Stimulated activated CD4-positive, alpha-beta T cell treated with anti-CD3 and anti-CD28 coated beads, Interleukin-1b, Interleukin-23, amount 100 ng/mL, for 4 hours (primary cell): ENCODE measurements at places on chromosomes 5 and 9.

DNA sequence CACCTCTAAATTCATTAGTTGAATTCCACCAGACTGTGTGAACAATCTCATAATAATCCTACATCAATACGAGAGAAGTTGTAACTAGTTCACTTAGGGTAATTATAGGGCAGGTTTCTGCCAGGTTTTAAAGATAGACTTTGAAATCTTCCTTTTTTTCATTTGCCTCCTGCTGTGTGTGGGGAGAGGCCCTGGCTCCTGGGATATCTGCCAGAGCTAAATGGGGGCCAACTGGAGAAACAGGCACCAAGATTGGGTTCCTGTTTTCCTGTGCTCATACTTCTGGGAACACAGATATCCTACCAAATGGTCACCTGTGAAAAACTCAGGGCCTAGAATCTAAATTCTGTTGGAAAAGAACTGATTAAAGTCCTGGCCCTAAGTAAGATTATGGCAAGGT lies 42.3 kb downstream of the SH3RF2 start:
- DNase-seq = no peak

GRCh38 chr5:90071656-90072055 lies 337.9 kb downstream of the CETN3 start:
- no peak for DNase-seq

DNA sequence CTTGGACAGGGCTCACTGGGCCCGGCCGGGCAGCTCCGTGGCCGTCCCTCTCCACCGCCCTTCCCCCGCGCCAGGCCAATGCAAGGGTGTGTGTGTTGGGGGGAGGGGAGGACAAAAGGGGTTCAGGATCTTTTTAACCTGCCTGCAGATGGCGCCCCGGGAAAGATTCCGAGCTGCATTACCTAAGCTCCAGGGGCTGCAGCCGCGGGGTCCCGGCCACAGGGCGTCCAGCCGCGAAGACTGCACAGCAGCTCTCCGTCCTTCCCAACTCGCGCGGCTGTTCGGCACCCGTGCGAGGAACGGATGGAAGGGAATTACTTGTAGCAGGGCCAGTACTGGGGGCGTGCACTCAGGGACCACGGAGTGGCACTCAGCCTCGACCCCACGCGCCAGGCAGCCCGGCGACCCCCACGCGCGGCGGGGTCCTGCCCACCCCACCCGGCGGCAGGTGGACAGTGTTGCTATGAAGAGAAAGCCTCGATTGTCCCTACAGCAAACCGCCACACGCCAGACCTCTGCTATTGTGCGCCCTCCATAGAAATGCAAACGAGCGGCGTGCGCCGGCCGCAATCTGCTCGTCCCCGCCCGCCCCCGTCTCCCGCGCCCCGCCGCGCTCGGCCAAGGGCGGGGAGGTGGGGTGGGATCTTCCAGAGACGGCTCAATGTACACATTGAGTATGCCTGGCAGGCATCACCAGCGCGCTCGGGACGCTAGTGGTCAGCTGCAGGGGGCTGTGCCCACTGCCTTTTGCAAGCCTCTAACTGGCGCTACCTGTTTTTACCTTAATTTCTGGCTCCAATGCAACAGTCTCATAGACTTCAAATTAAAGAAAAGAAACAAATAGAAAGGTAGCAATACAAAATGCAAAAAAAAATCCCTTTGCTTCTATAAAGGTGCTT lies 796 bp upstream of the GADD45G start:
- no peak for DNase-seq

DNA sequence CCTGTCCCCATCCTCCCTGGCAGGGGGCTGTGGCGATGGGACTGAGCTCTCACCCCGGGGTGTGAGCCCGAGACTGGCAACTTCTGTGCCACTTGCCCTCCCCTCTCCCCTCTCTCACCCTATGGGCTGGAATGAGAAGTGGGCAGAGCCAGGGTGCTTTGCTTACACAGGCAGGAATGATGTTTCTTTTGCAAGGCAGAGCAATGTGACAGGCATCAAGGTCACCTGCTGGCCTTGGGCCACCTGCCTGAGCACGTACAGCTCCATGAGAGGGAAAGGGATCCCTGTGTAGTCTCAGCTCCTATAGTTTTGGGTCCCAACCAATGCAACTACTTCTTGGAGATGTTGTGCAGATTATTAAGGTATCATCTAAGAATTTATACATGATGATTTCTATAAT lies 252.8 kb upstream of the DAP start:
- no peak for DNase-seq

GRCh38 chr9:82613498-82613897 lies 449.4 kb downstream of the RASEF start:
- no peak for DNase-seq

DNA sequence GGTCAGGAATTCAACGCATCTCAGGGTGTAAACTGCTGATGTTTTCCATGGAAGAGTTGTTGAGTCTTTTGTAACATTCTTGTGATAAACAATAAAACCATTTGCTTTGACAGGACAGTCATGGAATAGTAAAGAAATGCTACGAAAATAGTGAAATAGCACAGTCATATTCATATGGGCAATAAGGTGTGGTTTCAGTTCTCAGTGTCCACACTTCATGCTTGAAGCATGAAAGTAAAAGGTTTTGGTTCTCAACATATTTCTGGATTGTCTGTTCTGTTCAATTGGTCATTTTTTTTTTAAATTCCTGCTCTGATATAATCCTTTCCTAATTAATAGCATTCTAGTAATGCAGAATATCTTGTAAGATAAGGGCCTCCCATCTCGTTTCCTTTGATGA lies 467.6 kb upstream of the ZNF608 start:
- DNase-seq = no peak

DNA sequence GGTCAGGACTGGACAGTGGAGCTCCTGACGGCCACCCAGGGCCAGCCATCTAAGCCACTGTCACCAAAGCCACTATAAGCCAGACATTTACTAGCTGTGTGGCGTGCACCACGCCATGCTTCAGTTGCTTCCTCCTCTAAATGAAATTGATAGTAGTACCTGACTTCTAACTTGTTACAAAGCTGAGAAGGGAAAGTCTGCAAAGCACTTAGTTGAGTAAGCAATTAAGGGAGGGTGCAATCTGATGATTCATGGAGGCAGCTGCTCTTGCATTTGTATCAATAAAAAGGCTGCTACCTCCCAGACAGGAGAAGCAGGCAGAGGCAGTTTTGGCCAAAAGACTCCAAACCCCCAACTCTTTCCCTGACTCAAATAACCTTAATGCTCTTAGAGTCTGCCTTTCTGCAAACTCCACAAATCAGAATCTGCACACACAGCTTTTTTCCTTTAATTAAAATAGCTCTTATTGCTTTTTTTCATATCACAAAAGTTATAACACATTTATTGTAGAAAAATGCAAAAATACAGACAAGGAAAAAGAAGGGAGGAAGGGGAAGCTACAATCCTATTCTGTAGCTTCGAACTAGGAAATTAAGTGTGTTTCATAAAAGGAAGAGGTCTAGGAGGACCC lies 19.3 kb upstream of the RAPGEF1 start:
- DNase-seq = no peak

GRCh38 chr9:101618698-101619097 lies 23.9 kb upstream of the PPP3R2 start:
- DNase-seq = no peak

- no peak for DNase-seq
These were observed 323.4 kb downstream of the CSNK1G3 start for GRCh38 chr5:123835421-123835820.

DNA sequence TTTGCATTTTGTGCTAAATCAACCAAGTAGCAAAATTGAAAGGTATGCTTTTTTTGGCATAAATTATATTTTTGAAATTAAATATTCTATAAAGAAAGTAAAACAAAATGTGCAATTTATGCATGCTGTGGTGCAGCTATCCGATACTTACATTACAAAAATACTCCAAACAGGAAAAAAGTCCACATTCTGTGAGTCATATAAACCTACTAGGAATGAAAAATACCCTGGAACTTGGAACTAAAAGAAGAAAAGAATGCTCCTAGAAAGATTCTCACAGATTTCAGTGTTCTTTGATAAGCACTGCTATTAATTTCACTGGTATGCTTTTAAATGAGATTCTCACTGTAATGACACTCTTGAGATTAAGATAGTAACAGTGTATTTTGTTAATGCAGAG lies 92.6 kb downstream of the OSMR start:
- DNase-seq = no peak
